ENCODE measurements at places on chromosomes 3 and 15. TPM values are rescaled to one million over a fixed set of nuclear protein-coding genes. Genes with fewer than 3 reads are reported as not detected.

LRRC3B gene
- 0.07 TPM for polyA plus RNA-seq

PFKFB4 gene
- 4.5 TPM for polyA plus RNA-seq

ARGFX gene
- not detected for polyA plus RNA-seq

GLT8D1 gene
- polyA plus RNA-seq: 98.9 TPM

- H3K27me3 ChIP-seq: no peaks in the 10 kb centered on the region
- no peaks in the 10 kb centered on the region for H3K36me3 ChIP-seq
- no peak overlapping the region for H3K4me3 ChIP-seq
Observed at GRCh38 chr15:61118885-61119284, 110.2 kb downstream of the RORA start.

DNA sequence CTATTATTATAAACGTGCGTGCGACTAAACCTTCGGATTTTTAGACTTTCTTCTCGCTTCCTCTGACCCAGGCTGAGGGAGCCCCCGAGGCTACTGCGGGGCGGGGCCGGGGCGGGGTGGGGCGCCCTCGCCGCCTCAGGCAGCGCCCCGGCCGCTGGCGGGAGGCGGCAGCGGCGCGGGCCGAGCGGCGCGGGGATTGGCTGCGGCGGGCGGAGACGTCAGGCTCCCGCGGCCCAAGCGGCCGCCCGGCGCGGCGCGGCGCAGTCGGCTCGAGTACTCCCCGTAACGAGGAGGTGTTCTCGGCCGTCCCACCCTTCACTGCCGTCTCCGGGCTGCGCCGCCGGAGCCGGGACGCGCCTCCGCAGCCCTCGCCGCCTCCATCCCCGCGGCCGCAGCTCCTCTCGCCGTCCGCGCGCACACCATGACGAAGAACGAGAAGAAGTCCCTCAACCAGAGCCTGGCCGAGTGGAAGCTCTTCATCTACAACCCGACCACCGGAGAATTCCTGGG is at the start of gene ATP1B3:
ATP1B3 (plus strand) TSS at position 263 of the 510 bp plus-strand sequence; CDS start at position 422, 159 bp downstream.
- H3K27me3 ChIP-seq: no peaks in the 10 kb centered on the region
- H3K4me1 ChIP-seq: peaks cover 19% of the 10 kb centered on the region
- peak; percentile 91 for DNase-seq
- H3K4me3 ChIP-seq: peak within 1 kb of the TSS; percentile 82
- no peaks in the 10 kb centered on the region for H3K36me3 ChIP-seq

- H3K27me3 ChIP-seq: peaks cover 62% of the 10 kb centered on the region
- H3K4me1 ChIP-seq: peaks cover 32% of the 10 kb centered on the region
- no peak for DNase-seq
- H3K4me3 ChIP-seq: no peak overlapping the region
- H3K36me3 ChIP-seq: no peaks in the 10 kb centered on the region
- H3K27ac ChIP-seq: no peak overlapping the region
Observed at GRCh38 chr3:138937690-138938055, 9.3 kb downstream of the FOXL2 start.

DNA sequence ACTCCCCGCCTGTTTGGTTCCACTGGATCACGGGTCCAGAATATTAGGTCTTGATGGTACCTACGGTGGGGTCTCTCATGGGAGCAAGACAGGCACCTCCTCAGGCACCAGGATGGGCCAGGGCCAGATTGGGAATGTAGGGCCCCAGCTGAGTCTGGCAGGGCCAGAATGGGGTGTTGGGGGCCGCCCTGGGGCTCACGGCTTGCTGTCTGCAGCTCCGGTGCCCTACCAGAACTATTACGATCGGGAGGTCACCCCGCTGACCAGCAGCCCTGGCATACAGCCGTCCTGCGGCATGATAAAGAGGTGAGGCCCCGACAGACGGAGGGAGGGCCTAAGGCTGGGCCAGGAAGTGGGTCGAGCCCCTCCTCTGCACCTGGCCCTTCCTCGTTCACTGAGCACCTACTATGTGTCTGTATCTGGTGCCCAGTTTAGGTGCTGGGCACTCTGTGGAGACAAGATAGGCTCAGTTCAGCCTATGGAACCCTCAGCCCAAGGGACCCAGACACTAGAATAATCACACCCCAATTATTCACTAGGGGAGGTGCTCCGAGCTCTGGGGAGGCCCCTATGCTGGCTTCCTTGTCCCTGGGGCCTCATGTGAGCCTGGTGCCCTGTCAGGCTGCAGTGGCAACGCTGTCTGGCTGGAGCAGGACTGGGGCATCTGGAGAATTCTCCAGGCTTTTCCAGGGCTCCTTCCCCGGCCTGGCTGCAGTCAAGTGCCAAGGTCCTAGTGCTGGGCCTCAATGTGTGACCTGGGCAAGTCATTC is 37.9 kb downstream of the PSTPIP1 start:
- no peak overlapping the region for H3K27ac ChIP-seq
- H3K4me3 ChIP-seq: no peak overlapping the region
- no peaks in the 10 kb centered on the region for H3K27me3 ChIP-seq

GRCh38 chr15:74208901-74209559 is 6.4 kb upstream of the STRA6 start:
- no peak overlapping the region for H3K4me3 ChIP-seq
- no peak for DNase-seq
- H3K27me3 ChIP-seq: no peaks in the 10 kb centered on the region
- no peak overlapping the region for H3K27ac ChIP-seq
- no peaks in the 10 kb centered on the region for H3K36me3 ChIP-seq

GRCh38 chr3:173404156-173404555 is 6.6 kb downstream of the NLGN1 start:
- no peaks in the 10 kb centered on the region for H3K4me1 ChIP-seq
- no peak overlapping the region for H3K27ac ChIP-seq
- no peak overlapping the region for H3K4me3 ChIP-seq
- H3K27me3 ChIP-seq: no peaks in the 10 kb centered on the region
- no peak for DNase-seq

DNA sequence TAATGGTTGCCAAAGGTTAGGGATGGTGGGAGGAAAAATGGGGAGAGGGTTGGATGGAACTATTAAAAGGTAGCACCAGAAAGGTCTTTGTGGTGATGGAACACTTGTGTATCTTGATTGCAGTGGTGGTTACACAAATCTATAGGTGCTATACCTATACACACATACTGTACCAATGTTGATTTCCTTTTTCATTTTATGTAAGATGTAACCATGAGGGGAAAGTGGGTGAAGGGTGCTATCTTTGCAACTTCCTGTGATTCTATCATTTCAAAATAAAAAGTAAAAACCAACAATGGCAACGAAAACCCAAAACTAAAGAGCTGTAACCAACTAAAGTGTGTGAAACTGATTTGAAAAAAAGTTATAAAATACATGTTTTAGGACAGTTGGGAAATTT is 761 bp upstream of the ZNF35 start:
- no peaks in the 10 kb centered on the region for H3K27me3 ChIP-seq
- H3K4me1 ChIP-seq: peaks cover 16% of the 10 kb centered on the region
- H3K27ac ChIP-seq: no peak overlapping the region
- H3K36me3 ChIP-seq: peaks cover 17% of the 10 kb centered on the region

DNA sequence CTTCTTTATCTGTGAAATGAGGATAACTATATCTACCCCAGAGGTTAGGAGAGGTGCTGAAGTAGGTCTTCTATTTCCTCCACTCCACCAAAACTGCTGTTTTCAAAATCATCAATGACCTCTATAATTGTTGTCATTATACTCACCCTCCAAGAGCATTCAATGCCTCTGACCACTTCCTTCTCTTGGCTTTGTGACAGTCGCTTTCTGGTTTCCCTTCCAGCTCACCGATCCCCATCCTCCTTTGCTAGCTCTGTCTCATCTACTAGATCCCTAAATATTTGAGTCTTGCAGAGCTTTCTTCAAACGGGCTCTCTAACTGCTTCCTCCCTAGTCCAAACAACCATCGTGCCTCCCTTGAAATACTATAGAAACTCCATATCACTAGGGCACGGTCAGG is 153.5 kb downstream of the RPLP1 start:
- H3K27me3 ChIP-seq: no peaks in the 10 kb centered on the region
- H3K36me3 ChIP-seq: no peaks in the 10 kb centered on the region
- no peak overlapping the region for H3K27ac ChIP-seq
- no peak for DNase-seq

DNA sequence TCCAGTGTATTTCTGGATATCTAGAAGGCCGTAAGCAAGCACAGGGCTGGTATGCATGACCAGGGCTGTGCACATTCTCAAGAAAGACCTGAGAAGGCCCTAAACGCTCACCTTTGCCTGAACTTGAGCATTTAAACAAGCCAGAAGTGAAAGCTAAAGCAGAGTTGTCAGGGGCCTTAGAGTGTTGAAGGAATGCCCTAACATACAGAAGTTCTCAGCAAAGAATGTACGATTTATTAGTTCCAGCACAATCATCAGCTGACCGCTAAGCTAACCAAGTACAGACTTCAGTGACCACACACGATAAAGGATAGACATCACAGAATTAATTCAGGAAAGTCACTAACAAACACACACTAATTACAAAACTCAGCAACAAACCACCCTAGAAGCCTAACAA is 8.7 kb downstream of the HLTF start:
- H3K27me3 ChIP-seq: no peaks in the 10 kb centered on the region
- H3K4me1 ChIP-seq: peaks cover 4% of the 10 kb centered on the region
- H3K36me3 ChIP-seq: no peaks in the 10 kb centered on the region
- H3K4me3 ChIP-seq: no peak overlapping the region
- H3K27ac ChIP-seq: no peak overlapping the region

GRCh38 chr15:49718234-49718633 is 97.4 kb downstream of the DTWD1 start:
- H3K4me3 ChIP-seq: no peak overlapping the region
- no peak for DNase-seq
- peaks cover 8% of the 10 kb centered on the region for H3K4me1 ChIP-seq
- H3K27ac ChIP-seq: peak overlapping the region; percentile 77
- no peaks in the 10 kb centered on the region for H3K36me3 ChIP-seq

GRCh38 chr3:108025177-108025576 is 65.7 kb downstream of the CD47 start:
- H3K27me3 ChIP-seq: no peaks in the 10 kb centered on the region
- H3K36me3 ChIP-seq: no peaks in the 10 kb centered on the region
- H3K4me1 ChIP-seq: no peaks in the 10 kb centered on the region
- H3K27ac ChIP-seq: no peak overlapping the region
- no peak for DNase-seq
- no peak overlapping the region for H3K4me3 ChIP-seq

DNA sequence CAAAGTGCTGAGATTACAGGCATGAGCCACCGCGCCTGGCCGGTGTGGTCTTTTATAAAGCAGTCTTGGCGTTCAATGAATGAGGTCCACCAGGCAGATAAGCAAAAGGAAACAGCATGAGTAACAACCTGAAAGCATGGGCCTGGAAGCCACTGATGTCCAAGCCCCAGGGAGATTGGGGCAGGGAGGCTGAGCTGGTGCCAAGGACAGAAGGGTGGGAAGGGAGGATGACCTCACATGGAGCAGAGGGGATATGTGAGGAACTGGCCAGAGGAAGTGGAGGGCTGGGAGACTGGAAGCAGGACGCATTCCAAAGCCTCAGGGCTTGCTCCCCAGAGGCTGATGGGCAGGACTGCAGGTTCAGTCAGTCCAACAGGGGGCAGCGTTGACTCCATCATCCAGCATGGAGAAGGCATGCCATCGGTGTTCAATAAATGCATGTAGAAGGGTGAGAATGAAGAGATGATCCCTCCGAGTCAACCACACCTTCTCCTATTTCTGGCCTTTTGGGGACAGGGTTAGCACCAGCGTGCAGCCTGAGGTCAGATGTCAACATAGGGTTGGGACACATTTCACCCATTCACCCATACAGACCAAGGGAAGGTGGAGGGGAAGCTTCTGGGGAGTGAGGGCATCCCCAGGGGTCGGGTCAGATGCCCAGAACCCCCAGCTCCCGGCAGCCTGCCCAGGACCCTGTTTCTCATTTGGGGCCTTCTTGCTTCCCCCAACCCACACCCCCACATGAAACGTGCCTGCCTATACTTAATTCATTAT is 14.8 kb downstream of the MYL3 start:
- peak; percentile 41 for DNase-seq
- no peaks in the 10 kb centered on the region for H3K36me3 ChIP-seq
- no peak overlapping the region for H3K27ac ChIP-seq
- no peaks in the 10 kb centered on the region for H3K27me3 ChIP-seq
- H3K4me1 ChIP-seq: peaks cover 9% of the 10 kb centered on the region

DNA sequence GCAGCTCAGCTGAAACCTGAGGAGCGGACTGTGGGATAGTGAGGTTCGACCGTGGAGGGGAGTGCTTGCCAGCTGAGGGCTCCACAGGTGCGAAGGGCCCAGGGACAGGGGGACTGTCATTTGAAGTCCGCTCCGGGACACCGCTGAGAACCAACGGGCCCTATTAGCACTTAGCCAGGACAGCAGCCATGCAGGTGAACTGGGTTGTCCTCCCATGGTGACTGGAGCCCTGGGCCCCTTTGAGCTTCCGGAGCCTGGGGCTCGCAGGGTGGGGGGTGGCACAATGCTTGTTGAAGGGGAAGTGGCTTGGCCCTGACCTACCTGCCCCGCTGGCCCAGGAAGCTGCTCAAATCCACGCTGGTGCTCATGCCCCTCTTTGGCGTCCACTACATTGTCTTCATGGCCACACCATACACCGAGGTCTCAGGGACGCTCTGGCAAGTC is 24.7 kb downstream of the PTH1R start:
- no peak for DNase-seq
- H3K36me3 ChIP-seq: no peaks in the 10 kb centered on the region
- no peak overlapping the region for H3K27ac ChIP-seq
- H3K27me3 ChIP-seq: peaks cover 11% of the 10 kb centered on the region
- no peak overlapping the region for H3K4me3 ChIP-seq

DNA sequence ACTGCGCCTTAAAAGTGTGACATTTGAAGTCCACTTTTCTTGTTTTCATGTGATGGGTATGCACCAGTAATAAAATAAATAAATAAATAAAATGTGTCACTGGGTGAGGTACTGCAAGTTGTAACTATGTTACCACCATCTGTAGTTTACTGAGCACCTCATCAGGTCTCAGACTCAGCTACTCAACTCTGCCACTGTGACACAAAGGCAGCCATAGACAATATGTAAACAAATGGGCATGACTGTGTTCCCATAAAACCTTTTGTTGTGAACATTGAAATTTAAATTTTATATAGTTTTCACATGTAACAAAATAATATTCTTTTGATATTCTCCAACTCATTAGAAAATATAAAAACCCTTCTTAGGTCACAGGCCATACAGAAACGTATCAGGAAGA is 120.1 kb downstream of the DNAJB8 start:
- DNase-seq: no peak
- H3K4me3 ChIP-seq: no peak overlapping the region
- no peak overlapping the region for H3K27ac ChIP-seq
- no peaks in the 10 kb centered on the region for H3K36me3 ChIP-seq
- no peaks in the 10 kb centered on the region for H3K4me1 ChIP-seq

DNA sequence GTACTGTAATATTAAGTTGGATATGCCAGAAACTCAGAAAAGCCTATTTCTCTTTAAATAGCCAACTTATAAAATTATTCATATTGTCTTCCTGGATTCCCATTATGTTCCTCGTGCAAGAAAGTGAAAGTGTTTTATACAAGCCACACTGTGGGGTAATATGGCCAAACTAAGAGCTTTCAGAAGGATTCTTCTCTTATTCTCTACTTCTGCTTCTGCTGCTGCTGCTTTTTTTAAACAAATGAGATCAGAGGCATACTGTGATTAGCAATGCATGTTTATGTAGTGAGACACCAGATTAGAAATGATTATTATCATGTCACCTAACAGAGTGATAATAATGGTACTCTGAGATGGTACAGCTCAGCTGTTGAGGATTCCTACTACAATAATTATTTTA is 1026.5 kb upstream of the CFAP20DC start:
- no peak overlapping the region for H3K27ac ChIP-seq
- H3K4me1 ChIP-seq: no peaks in the 10 kb centered on the region
- no peaks in the 10 kb centered on the region for H3K27me3 ChIP-seq
- no peak for DNase-seq
- H3K36me3 ChIP-seq: no peaks in the 10 kb centered on the region

- H3K4me1 ChIP-seq: no peaks in the 10 kb centered on the region
- no peaks in the 10 kb centered on the region for H3K27me3 ChIP-seq
Observed at GRCh38 chr15:94780166-94780565, 548.8 kb downstream of the MCTP2 start.

All from adrenal gland (tissue), 19 donors.